ENCODE measurements at places on chromosomes 2 and 18.
A peak's percentile ranks its signal among the peaks of the same experiment; 100 is the strongest.

DNA sequence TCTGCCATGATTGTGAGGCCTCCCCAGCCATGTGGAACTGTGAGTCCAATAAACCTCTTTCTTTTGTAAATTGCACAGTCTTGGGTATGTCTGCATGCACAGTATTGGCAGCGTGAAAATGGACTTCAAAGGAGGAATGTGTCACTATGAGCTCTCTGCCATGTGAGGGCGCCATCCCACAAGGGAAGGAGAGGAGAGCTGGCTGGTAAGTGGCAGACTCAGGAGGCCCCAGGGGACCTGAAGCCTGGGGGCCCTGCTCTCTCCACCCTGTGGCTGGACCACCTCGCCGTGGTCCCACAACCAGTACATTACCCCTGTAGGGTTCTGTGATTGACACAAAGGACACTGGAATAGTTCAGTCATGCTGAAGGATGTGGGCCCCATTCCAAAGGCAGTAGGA lies 122.1 kb downstream of the RPIA start:
- DNase-seq = no peak

- DNase-seq = no peak
These were observed 37.5 kb downstream of the VPS54 start for GRCh38 chr2:63981702-63982103.

DNA sequence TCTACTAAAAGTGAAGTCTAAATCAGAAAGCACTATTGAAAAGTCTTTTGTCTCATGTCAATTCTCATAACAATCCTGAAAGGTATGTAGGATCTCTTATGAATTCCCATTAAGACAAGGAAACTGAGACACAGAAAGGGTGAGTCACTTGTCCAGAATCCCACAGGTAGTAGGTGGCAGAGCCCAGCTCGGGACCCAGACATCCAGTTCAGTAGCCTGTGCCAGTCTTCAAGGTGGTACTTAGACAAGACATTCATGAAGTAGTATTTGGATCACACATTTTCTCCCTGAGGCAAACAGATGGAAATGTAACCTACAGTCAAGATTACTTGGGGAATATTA lies 14.8 kb upstream of the PARD3B start:
- no peak for DNase-seq

DNA sequence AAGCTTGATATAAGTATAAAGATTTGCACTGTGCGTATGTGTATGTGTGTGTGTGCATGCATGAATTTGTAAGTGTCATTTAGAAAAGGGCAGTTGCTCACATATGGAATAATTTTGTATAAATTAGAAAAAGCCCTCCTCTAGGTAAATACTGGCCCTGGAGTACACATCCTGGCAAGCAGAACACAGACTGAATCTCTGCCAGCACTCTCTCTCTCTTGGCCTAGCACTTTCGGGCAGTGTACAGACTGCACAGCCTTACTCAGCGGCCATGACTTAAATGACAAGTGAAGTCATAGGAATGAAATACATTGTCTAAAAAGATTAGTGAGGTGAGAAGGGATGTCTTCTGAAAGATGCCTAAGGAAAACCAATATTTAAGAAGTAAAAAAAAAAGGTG lies 214.1 kb downstream of the RDH14 start:
- no peak for DNase-seq

- DNase-seq = no peak
These were observed 41.8 kb downstream of the LRP2 start for GRCh38 chr2:169320561-169320960.

DNA sequence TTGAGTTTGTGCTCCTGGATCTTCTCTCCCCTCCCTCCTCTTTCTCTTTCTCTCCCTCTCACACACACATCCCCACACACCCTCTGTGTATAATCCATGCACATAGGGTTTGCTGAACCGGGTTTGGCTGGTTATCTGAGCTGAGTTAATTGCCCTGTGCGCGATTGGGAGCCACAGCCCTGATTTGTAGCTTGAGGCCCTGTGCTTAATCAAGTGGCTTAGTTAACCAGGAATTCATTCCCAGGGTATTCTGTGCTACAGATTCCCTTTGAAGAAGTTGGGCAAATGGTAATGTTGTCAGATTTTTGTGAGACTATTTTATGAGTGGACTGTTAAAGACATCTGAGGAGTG lies 6.2 kb downstream of the PARD3B start:
- DNase-seq = no peak

- DNase-seq = no peak
These were observed 29.2 kb upstream of the STK17B start for GRCh38 chr2:196200557-196200956.

GRCh38 chr2:32991091-32991845 lies 44.5 kb downstream of the LTBP1 start:
- DNase-seq = no peak

DNA sequence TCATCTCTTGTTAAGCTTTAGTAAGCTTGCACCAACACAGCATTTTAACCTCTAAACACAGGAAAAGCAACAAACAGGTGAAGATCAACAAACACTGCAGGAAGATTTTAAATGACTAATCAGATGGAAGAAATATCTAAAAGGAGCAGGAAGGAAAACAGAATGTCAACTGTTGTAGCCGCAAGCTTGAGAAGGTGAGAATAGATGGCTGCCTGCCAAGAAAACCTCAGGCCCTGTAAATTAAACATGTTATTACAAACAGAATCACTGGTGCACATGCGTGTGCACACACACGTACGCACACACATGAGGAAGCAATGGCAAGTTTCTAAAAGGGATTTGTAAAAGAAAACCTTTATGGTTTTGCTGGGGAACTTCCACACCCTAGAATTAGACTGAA lies 257.8 kb upstream of the GALNT5 start:
- DNase-seq = no peak

- DNase-seq = no peak
These were observed 2184.6 kb upstream of the PIK3C3 start for GRCh38 chr18:39770399-39770798.

GRCh38 chr18:62312851-62313250 lies 12.3 kb upstream of the TNFRSF11A start:
- no peak for DNase-seq

DNA sequence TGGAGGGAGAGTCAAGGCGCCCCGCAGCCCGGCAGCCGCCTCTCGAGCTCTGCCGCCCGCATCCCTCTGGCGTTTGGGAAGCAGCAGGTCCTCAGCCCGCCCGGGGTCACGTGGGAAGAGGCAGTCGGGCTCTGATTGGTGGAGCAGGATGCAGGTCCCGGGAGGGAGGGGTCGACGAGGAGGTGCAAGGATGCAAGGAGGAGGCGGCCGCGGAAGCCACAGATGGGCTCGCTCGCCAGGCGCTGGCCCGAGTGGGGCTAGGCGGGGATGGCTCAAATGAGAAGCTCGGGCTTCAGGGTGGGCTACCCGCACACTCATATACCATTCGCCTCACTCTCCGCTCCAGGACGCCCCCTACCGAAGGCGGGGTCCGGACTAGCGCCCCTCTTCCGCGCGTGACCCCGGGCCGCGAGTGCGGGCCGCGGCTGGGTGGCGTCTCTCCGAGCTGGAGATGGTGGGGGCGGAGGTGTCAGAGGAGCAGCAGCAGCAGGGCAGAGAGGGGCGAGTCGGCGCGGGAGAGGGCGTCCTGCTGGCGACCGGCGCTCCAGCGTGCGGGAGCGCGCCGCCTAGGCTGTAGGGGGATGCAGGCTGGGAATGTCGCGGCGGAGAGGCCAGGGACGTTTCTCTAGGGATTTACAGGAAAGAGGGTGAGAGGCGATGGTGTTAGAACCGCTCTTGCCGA lies at the start of gene TMEFF2:
Gene TMEFF2 (minus strand): TSS at position 68 of the 682 bp plus-strand sequence. CDS start 409 bp downstream, outside the sequence.
- DNase-seq = peak; percentile 23

DNA sequence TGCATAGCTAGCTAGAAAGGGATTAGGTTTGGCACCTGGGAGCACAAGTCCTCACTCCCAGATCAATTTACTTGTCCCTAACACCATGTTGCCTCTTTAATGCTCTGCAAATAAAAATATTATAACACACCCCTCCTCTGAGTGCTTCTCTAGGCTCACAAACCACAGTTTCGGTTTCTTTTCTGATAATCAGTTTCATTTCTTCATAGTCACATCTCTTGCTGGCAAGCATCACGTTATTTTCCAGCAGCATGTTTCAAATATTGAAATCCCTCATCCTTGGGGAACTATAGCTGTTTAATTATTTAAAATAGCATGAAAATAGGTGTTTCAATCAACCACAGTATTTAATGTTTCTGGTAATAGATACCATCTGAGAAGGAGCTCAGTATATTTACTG lies 13.9 kb upstream of the SMCHD1 start:
- no peak for DNase-seq

DNA sequence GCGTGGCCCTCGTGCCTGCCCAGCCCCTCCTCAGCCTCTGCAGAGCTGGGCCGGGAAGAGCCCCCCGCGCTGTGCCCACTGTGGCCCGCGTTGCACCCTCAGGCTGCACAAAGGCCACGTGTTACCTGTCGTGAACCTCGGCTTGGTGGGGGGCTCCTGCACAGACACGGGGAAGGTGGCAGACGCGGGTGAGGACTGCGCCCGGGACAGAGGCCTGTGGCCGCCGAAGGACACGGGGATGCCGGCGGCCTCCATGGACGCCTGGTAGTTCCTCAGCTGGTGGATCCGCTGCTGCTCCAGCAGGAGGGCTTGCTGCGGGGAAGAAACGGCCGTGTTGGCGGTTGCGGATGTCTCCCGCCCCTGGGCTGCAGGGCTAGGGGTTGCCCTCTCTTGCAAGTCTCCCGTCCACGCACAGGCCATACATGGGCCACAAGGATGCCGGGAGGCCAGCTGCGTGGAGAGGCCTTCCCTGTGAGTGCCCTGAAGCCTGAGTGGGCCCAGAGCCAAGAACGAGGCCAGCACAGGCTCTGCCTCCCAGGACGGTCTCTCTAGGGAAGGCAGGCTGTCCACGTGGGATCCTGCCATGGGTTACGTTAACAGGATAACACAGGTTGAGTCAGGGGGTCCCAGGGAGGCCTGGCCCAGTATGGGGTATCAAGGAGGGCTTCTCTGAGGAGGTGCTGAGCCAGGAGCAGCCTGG lies 263.7 kb downstream of the TWIST2 start:
- DNase-seq = no peak

GRCh38 chr2:38540580-38541286 lies 62.0 kb downstream of the HNRNPLL start:
- no peak for DNase-seq

GRCh38 chr2:11582862-11583752 lies 49.3 kb downstream of the GREB1 start:
- peak; percentile 21 for DNase-seq

DNA sequence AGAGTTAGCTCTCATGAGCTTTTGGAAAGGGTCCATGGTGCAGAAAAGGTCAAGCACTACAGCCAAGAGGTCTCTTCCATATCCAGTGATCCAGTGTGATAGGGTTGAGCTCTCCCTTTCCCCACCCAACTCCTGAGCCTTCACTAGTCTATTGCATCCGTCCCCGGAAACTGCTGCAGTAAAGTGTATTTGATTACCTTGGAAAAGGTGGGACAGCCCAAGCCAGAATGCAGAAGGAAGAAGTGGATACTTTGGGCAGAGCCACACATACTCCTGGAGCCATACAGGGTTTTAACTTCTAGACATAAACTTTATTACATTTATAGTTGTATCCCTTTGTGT lies 3.6 kb downstream of the PNKD start:
- no peak for DNase-seq

GRCh38 chr2:158725441-158725891 lies 69.7 kb upstream of the DAPL1 start:
- no peak for DNase-seq

DNA sequence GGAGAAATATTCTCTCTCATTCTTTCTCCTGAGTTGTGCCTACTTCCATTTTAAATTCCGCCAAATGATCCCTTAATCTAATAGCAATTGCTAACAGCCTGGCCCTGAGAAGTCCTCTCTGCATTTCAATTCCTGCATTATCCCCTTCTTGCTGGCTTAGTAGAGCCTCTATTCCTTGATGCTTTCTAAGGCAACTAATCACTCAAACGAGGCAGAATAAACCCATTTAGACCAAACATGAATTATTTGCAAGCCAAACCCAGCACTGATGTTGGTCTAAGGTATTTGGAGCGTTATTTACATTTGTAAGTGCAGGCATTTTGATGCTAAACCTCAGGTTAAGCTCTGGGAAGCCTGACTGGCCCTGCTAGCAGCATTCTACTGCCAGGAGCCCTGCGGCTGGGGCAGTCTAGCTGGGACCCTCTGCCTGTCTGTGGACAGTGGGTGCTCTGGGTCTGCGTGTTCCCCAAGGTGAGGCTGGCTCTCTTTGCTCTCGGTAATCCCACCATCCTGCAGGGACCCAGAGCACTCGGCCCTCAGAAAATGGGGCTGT lies 173.1 kb upstream of the HS6ST1 start:
- no peak for DNase-seq

GRCh38 chr2:128304715-128305554 lies 13.7 kb downstream of the HS6ST1 start:
- DNase-seq = no peak

DNA sequence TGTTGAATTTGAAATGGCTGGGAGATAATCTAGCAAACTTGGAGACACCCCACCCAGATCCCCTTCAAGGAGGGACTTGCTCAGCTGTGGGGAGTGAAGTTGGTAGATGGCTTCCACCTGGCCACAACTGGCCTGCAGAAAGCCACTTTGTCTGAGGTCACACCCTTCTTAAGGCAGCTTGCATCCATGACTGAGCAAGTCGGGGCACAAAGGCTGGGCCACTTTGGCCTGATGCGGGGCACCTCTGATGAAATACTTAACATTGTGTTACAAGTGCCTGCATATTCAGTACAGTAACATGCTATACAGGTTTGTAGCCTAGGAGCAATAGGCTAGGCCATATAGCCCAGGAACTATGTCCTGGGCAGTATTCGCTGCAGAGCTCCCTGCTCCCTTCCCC lies 13.4 kb upstream of the RPL37A start:
- no peak for DNase-seq

- DNase-seq = no peak
These were observed 18.2 kb upstream of the FZD7 start for GRCh38 chr2:202015471-202015870.

DNA sequence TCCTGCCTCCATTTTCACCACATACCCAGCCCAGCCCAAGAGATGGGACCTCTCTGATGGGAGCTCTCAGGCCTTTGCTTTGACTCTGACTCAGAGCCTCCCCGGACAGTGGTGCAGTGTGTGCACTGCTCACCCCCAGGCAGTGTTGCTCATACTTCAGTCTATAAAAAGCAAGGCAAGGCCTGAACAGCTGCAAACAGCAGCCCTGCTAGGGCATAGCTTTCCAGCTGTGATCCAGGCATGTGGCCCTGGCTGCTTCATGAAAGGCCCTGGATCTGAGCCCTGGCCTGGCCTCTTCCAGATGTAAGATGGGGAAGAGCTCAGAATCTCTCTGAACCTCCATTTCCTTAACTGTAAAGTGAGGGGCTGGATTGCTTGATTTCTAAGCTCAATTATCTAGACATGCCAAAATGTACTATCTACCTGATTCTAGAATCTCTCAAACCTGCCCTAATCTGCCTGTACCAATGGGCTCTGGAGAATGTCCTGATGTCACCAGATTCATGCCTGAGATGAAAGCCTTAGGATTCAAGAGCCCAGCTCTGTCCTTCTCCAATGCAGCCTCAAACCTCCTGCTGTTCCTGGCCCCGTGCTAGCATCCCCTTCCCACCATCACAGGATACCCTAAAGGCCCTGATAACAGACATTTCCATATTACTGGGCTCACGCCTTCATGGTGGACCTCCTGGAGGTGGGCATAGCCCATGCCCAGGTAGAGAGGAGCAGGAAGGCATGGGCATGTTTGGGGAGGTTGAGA lies 206.9 kb downstream of the ARL4C start:
- no peak for DNase-seq

All from stimulated activated naive B cell treated with anti-CD40 and anti-IgM and Interleukin-4, amounts not matched to agents 10 μg/mL and 1 μg/mL and 100 μg/mL, for 72 hours (primary cell).